ENCODE measurements at places on chromosomes 11 and 22.

GRCh38 chr11:65854161-65854592, 3.8 kb downstream of the CFL1 start:
- DNase-seq, result no peak

GRCh38 chr11:69682221-69682620, 7.1 kb upstream of the LTO1 start:
- no peak for DNase-seq

- DNase-seq, result no peak
Measured at GRCh38 chr22:33811686-33812085, 108.6 kb downstream of the LARGE1 start.

DNA sequence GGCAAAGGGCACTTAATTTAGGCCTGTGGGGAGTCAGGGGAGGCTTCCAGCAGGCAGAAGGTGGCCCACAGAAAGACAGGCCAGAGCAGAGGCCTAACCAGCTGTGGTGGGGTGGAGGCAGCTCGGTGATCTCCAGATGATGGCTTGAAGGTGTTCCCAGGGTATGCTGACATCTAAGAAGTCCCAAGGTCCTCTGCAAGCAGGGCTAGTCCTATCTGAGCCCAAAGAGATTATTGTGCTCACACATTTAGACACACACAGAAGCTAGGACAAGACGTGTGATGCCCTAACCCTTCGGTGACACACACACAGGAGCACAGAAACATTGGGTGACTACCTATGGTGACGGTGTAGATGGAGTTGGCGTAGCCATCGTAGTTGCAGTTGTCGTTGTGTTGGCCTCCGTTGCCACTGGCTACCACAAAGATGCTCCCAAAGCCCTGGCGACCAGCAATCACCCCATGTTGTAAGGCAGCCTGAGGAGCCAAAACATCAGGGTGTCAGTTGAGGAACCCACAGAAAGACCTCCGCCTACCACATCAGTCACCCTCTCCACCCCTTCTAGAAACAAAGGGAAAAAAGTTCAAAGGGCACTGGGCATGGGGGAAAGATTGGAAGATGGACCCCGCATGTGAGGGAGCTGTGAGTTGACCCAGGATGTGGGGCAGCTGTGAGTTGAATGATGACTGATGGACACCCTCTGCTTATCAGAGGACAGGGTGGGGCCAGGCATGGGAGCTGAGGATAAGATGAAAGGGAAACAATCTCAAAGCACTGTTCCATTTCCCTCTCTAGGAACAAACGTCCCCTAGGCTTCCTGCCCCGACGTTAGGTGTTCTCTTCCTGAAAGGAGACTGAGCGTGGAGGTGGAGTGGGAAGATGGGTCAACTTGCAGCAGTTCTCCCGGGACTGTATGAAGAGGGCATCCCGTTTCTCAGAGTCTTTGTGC, 7.9 kb downstream of the PCSK7 start:
- no peak for DNase-seq

DNA sequence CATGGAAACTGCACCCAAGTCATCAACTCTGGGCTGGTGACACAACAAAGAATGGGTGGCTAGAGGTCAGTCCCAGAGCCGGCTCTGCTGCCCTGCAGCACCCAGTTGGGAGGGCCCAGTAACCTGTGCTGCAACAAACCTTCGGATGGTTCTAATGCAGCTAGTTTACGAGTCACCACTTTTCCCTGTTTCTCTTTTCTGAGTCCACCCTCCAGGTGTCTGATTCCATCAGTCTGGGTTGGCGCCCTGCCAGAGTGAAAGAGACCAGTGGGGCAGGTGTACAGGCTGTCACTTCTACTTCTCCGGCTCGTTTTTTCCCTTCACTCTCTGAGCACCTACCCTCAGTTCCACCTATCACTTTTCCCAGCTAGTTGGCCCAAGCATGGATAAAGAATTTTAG, 572.9 kb downstream of the NTM start:
- no peak for DNase-seq

- peak; percentile 64 for DNase-seq
Measured at GRCh38 chr11:88337987-88338668, 592 bp upstream of the CTSC start.

DNA sequence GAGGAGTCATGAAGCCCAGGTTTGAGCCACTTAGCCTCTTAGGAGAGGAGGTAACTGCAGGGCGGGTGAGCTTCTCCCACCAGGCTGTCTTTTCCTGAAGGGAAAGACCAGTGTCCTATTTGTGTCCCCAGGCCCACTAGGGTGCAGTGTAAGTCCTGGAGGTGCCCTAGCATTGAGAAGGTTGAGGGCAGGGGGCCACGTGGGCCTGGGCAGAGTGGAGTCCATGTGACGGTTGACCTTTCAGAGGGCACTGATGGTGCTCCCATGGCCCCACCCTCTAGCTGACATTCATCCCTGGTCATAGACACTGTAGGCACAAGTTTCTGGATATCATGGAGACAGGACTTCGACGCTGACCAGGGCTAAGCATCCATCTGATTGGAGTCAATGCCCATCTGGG, 44.1 kb upstream of the TP53I11 start:
- no peak for DNase-seq

- DNase-seq, result peak; percentile 47
Measured at GRCh38 chr11:61791737-61792309, 576 bp downstream of the TMEM258 start.

- DNase-seq, result no peak
Measured at GRCh38 chr11:66338276-66339161, 2.3 kb upstream of the RIN1 start.

- no peak for DNase-seq
Measured at GRCh38 chr11:131917634-131918384, 547.4 kb downstream of the NTM start.

GRCh38 chr22:19802001-19802893, 41.7 kb downstream of the TBX1 start:
- DNase-seq, result no peak

DNA sequence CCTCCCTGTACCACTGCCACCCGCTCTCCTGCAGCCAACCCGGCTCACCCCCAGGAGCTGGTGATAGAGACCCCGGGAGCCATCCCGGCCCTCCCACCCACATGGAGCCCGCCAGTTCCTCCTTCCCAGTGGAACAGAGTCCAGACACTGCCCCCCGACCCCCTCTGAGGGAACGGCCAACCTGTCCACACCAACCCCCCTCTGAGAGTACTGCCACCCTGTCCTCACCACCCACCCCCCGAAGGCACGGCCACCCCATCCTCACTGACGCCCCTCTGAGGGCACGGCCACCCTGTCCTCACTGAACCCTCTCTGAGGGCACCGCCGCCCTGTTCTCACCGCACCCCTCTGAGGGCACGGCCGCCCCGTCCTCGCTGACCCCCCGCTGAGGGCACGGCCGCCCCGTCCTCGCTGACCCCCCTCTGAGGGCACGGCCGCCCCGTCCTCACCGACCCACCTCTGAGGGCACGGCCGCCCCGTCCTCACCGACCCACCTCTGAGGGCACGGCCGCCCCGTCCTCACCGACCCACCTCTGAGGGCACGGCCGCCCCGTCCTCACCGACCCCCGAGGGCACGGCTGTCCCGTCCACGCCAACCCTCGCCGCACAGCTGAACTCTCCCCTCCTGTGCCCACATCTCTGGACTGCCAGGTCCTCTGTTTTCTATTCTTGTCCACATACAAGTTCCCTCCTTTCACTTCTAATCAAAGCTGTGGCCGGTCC, 18.0 kb downstream of the TOLLIP start:
- DNase-seq, result no peak

DNA sequence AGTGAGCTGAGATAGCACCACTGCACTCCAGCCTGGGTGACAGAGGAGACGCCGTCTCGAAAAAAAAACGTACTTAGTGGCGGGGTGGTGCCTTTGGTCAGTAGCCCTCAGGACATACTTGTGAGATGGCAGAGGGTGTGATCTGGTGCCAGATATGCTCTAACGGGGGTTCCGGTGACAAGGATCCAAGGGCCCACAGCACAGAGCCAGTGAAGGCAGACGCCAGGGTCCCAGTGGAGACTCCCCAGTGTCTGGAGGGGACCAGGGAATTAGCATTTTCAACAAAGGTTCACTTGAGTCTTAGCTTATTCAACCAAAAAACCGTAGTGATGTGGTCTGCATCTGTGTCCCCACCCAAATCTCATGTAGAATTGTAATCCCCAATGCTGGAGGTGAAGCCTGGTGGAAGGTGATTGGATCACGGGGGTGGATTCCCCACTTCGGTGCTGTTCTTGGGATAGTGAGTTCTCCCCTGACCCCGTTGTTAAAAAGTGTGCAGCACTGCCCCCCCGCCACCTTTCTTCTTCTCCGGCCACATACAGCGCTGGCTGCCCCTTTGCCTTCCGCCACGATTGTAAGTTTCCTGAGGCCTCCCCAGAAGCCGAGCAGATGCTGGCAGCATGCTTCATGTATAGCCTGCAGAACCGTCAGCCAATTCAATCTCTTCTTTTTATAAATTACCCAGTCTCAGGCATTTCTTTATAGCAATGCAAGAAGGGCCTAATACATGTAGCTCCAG, 26.6 kb upstream of the OSBPL5 start:
- no peak for DNase-seq

Measured in CD4-positive, alpha-beta T cell treated with Interferon gamma for 1 hour (primary cell).